IPS-NIHi11 (cell line): ENCODE measurements at places on chromosomes 13 and 19.

DNA sequence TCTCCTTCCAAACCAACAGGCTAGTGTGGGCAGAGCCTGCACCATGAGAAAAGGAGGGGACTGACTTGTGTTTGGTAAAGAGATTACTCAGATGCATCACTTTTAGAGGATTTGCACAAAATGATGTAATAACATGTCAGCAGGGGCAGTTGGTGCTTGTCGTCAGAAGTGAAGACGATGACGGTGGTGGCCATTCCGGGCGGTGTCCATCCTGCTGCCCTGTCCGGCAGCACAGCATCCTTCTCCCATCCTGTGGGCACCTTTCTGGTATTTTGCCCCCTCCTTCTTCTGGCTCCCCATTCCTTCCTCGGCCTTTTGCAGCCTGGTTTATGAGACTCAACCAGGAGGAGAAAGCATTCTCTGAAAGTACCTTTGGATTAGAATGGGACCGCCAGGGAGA is 160.1 kb downstream of the TEX29 start:
- no peak for DNase-seq

DNA sequence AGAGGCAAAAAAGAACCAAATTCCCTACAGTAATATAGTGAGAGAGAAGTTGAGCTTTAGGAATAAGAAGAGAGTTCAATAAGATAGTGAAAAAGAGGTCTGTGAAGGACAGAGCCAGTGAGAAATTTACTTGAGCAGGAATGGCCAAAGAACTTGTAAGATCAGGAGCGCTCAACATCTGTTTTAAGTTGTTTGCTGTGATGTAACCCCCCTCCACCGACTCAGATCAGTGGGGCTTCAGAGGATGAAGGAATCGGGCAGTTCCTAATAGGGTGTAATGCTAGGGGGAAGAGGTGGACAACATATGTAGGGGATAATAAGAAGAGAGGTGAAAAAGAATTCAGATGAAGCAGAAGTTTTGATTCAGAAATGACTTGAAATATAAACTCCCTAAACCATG is 85.3 kb upstream of the FNDC3A start:
- DNase-seq, result no peak

DNA sequence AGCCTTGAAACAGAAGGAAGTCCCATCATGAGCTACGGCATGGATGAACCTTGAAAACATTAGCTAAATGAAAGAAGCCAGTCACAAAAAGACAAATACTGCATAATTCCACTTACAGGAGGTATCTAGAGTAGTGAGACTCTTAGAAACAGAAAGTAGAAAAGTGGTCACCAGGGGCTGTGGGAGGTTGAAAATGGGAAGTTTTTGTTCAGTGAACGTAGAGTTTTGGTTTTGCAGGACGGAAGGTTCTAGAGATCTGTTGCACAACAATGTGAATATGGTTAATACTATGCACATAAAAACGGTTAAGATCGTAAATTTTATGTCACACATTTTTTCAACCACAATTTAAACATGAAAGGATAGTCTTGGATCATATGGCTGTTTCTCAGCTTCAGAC is 11.9 kb upstream of the SLC10A2 start:
- DNase-seq, result no peak

DNA sequence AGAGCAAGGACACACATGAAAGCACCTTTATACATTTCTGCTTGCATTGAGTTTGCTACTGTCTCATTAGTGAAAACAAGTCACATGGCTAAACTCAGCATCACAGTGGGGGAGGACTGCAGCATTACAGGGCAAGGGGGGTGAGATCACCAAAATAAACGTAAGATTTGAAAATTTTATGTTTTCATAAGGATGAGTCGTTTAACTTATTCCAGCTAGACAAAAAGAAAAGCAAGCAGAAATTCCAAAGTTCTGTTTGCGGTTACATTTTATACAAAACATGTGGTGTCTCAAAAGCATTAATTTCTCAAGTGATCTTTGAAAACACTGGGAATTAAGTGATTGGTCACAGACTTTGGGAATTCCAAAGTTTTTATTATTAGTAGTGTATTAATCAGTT is 261.4 kb upstream of the RXFP2 start:
- DNase-seq, result no peak

DNA sequence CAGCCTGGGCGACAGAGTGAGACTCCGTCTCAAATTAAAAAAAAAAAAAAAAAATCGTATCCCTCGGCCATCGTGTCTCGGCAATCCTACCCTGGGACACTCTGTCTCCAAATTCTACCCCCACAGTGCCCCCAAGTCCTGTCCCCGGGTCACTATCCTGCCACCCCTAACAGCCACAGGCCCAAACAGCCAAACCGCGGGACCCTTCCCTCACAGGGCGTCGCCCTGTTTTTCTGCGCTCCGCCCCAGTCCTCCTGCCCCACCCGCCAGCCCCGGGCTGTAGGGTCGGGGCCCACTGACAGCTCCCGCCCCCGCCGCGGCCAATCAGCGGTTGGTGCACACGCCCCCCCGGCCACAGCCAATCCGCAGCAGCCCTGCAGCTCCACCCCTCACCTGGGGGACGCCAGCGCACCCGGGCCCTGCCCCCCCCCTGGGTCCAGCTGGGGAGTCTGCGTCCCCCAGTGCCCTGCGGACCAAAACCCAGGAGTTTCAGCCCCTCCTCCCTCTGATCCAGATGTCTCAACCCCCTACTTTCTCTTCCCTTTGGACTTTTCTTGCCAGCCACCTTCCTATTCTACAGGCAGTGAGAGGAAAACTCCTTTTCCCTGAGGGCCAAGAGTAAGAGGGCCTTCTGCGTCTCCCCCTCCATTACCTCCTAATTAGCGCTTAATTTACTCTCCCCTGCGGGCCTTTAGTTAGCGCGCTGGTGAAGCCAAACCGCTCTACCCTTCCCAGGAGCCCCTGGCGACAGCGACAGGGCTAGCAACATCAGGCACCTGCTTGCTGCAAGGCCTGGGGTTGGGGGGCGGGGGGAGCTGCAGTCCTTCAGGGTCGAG is 1.5 kb upstream of the BCAT2 start:
- DNase-seq, result peak; percentile 96

- no peak for DNase-seq
Measured at GRCh38 chr13:51549050-51549449, 35.2 kb upstream of the WDFY2 start.

- DNase-seq, result peak; percentile 95
Measured at GRCh38 chr19:38361633-38362075, 12.7 kb upstream of the PSMD8 start.

DNA sequence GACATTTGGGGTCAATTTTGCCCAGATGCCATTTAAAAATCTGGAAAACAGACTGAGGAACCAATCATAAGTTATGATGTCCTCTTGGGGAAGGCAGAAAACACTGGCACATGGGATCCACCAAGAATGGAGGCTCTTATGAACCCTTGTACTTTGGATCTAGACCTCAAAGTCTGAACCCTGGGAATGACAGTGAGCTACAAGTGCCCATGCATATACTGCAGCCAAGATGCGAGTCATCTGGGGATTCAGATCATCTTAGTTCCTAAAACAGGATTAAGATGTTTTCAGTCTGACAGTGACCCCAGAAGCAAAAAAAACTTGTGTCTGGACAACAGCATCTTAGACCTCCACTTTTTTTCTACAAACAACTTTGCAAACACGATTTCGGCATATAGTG is 100.2 kb upstream of the SIAH3 start:
- DNase-seq, result no peak

GRCh38 chr13:89066868-89067466 is 1395.8 kb downstream of the SLITRK5 start:
- peak; percentile 37 for DNase-seq

DNA sequence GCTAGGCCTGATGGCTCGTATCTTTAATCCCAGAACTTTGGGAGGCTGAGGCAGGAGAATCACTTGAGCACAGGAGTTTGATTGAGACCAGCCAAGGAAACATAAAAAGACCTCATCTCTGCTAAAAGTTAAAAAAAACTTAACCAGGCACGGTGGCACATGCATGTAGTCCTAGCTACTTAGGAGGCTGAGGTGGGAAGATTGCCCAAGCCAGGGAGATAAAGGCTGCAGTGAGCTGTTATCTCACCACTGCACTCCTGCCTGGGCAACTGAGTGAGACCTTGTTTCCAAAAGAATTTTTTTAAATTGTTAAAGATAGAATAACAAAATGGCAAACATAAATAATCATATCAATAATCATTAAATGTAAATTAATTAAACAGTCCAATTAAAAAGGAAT is 365.8 kb downstream of the MTUS2 start:
- DNase-seq, result no peak

DNA sequence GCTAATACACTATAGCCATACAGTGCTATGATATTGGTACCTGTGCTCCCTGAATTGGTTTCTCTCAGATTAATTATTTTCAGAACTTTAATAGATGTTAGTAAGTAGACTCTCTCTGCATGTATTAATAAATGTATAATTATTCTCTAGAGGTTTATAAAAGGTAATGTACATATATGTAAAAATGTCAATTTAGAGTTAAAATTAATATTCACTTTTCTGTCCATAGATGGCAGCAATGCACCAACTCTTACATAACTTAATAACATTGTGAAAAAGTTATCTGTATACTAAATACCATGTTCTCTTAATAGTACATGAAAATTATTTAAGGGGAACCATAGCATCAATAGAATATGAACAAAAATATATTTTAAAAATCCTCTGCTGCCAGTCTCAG is 515.0 kb upstream of the KLHL1 start:
- DNase-seq, result no peak

DNA sequence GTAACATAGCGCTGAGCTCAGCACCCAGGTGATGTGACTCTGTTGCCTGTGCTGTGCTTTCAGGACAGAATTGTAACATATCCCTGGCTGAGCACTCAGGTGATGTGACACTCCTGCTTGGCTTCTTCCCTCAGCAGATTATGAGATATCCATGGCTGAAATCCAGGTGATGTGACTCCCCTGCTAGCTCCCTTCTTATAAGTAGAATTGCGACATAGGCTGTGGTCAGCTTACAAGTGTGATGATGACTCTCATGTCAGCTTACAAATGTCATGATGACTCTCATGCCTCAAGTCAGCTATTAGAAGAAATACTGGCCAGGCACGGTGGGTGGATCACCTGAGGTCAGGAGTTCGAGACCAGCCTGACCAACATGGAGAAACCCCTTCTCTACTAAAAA is 14.3 kb upstream of the ZNF429 start:
- no peak for DNase-seq

- no peak for DNase-seq
Measured at GRCh38 chr19:2550431-2551171, 74.7 kb downstream of the GADD45B start.

GRCh38 chr13:75250526-75251178 is 231.3 kb downstream of the TBC1D4 start:
- no peak for DNase-seq

DNA sequence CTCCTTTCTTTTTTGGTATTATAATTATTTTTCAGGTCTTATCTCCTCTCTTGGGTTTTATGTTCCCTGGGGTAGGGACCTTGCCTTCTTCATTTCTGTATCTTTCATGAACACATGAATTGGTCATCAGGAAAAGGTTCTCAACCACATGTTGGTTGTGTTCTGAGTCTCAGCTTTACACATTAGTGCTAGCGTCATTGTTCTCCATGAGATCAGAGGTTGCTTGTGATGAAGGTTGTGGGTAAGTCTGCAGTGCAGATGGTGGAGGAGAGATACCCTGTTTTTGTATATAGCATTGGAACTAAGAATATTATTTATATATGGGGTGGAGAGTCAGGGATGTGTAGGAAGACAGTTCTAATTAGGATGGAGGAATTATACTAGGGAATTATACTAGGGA is 24.5 kb upstream of the CEACAM8 start:
- DNase-seq, result no peak

DNA sequence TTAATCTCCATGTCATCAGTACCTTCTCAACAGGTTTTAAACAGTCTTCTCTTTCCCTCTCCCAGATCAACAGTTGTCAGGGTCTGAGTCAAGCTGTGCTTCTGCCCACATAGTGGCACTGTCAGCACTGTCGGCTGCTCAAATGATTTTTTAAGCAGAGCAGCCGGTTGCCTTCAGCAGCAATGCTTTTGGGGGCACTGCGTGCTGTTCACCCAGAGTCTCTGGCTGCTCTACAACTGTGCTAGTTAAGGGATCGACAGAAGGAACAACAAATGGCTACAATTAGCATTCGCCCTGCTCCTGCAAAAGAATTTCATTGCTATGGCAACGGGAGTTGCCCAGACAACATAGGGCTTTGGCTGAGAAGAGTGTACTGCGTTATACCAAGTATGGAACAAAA is 412.9 kb downstream of the DIAPH3 start:
- DNase-seq, result peak; percentile 76

DNA sequence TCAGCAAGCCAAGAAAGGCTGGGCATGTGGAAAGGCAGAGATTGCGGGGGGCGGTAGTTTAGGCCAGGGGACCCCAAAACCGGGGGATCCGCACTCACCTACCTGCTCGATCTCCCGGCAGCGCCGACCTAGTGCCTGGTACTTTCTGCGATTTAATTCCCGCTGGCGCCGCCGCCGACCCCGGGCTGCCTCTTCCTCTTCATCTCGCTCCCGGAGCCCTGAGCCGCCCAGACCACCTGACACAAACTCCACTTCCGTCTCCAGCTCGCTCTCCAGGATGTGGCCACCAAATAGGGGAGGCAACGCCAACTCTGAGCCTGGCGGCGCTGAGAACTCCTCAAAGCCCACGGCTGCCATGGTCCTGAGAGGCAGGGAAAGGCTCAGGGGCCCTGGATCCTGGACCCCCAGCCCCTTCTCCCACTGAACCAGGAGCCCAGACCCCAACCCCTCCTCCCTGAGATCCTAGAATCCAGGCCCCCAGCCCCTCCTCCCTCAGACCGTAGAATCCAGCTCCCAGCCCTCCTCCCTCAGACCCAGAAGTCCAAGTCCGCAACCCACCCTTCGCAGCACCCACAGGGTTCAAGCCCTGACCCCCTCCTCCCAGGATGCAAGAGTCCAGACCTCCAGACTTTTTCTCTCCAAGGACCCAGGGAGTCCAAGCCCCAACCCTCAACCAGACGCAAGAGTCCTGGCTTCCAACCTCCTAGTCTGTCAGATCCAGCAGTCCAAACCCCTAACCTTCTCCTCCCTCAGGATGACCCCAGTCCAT is 933 bp downstream of the TFPT start:
- DNase-seq, result no peak

DNA sequence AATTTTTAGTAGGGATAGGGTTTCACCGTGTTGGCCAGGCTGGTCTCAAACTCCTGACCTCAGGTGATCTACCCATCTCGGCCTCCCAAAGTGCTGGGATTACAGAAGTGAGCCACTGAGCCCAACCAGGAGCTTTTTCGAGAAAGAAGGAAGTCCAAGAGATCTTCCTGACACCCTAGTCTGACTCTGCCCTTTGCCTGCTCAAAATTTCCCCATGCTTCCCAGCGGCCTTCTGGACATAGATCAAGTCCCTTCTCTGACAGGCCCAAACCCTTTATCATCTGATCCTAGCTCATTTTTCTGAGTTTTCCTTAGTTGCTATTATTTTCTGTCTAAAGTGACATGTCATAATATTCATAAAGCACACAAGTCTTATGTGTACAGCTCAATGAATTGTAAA is 1.5 kb upstream of the BAX start:
- no peak for DNase-seq

GRCh38 chr13:27289011-27289665 is 18.5 kb downstream of the RASL11A start:
- DNase-seq, result no peak

GRCh38 chr19:19447536-19448237 is 42.2 kb downstream of the GATAD2A start:
- no peak for DNase-seq
